ENCODE measurements at places on chromosomes 11 and 22. TPM values are rescaled to one million over a fixed set of nuclear protein-coding genes. Genes with fewer than 3 reads are reported as not detected.

Gene MCAT
- 27.8 TPM for total RNA-seq

Gene CREB3L1
- total RNA-seq = 1.6 TPM

Gene CEP164
- total RNA-seq = 12.8 TPM

Gene RRM1
- 147 TPM for total RNA-seq

Gene AGBL2
- 5.2 TPM for total RNA-seq

Gene FAM181B
- total RNA-seq = 1.1 TPM

Gene SSTR3
- 0.21 TPM for total RNA-seq

Gene PPFIBP2
- total RNA-seq = 9.4 TPM

Gene TSPAN32
- not detected for total RNA-seq

Gene MPZL3
- 0.42 TPM for total RNA-seq

Gene APOC3
- total RNA-seq = not detected

Gene DERL3
- 5.0 TPM for total RNA-seq

Gene SYTL2
- total RNA-seq = 2.0 TPM

GRCh38 chr11:112770033-112770432, 191.2 kb upstream of the NCAM1 start:
- no peak for DNase-seq

DNA sequence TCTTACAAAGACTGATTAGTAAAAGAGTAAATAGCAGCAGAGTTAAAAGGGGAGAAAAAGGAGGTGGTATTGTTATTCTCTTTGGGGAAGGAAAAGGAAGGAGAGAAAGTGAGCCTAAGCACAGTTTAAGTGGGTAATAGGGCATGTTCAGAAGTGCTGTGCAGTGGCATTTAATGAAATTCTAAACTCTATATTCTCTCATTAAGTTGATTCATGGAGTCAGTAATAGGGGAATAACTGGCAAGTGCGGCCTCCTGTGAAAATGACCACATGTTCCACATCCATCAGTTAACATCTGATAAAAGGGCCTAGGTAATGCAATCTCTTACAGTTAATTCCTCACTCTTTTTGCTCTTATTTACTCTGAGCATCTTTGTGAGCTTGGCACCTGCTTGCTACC, 516.7 kb downstream of the JRKL start:
- DNase-seq = no peak

DNA sequence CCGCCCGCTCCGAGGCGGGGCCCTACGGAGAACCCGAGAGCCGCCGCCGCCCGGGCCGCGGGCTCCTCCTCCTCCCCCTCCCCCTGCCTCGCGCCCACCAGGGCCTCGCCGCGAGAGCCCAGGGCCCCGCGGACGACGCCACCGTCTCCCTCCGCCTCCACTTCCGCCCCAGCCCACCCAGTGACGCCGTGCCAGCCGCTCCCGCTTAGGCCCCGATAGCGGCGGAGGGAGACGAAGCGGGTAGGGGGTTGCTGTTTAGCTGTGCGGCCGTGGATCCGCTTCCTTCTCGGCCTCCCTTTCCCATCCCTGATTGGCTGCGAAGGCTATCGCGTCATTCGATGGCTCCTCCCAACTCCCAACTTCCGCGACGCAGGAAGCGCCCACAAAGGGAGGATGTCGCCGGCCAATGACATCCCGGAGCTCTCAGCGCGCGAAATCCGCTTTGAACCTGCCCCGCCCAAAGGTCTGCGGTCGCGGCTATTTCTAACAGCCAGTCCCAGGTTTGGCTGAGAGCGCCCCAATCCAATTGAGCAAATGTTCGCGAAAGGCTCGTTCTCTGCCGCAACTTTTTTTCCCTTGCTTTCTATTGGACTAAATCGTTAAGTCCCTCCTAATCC, at the start of gene FAM76B:
TSS of gene FAM76B (minus strand) at position 277 of the 617 bp plus-strand sequence. CDS start 304 bp downstream, outside the sequence.
- peak; percentile 88 for DNase-seq

- no peak for DNase-seq
These were observed 68.2 kb downstream of the CASP12 start for GRCh38 chr11:104830080-104830479.

GRCh38 chr11:119567688-119568582, 145.0 kb upstream of the THY1 start:
- no peak for DNase-seq

- DNase-seq = no peak
These were observed 191.7 kb downstream of the ST3GAL4 start for GRCh38 chr11:126547161-126547560.

DNA sequence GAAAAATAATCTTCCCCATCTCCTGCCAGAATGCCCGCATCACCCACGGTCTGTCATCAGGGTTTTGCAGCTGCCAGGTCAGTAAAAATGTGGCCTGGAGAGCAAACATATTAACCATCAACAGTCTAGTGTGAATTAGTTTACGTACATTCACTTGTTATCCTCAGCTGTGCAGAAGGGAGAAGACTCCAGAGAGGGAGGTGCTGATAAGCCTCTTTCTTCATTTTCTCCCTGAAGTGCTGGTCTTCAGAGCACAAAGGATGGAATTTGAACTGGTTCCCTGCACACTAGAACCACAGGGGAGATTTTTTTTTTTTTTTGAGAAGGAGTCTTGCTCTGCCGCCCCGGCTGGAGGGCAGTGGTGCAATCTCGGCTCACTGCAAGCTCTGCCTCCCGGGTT, 8.2 kb downstream of the FGF19 start:
- no peak for DNase-seq

DNA sequence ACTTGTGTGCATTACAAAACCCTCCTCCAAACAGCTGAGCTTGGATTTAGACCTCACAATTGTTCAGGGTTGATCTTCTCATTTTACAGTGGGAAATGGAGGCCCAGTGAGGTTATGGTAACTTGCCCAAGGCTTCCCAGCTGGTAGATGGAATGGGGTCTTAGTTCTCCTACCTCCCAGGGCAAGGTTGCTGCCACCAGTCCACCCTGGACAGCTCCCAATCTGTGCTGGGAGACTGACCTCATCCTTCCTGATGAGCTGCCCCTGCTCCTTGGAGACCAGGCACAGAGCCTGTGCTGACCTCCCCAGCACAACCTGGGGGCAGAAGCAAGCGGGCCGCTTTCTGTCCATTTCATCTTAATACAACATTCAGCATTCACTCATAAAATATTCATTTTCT, 190.7 kb downstream of the ST3GAL4 start:
- no peak for DNase-seq

- no peak for DNase-seq
These were observed 80.8 kb upstream of the FSHB start for GRCh38 chr11:30149998-30150397.

DNA sequence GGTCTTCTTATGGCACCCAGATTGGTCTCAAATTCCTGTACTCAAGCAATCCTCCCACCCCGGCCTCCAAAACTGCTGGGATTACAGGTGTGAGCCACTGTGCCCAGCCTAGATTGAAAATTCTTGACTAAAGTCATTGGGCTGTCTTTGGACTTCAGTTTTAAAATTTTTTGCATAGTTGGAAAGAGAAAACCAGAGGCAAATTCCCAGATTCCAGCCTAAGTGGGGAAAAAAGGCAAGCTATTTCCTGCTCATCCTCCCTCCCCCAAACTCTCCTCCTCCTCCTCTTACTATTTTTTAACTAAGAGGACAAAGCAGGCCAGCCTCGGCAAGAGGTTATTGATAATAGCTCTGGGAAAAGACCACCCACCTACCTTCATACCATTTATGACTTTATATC, 78.6 kb upstream of the CLMP start:
- DNase-seq = no peak

- DNase-seq = no peak
These were observed 8.9 kb upstream of the EHD1 start for GRCh38 chr11:64887234-64887756.

GRCh38 chr11:18524248-18524647, 2.5 kb downstream of the TSG101 start:
- no peak for DNase-seq

DNA sequence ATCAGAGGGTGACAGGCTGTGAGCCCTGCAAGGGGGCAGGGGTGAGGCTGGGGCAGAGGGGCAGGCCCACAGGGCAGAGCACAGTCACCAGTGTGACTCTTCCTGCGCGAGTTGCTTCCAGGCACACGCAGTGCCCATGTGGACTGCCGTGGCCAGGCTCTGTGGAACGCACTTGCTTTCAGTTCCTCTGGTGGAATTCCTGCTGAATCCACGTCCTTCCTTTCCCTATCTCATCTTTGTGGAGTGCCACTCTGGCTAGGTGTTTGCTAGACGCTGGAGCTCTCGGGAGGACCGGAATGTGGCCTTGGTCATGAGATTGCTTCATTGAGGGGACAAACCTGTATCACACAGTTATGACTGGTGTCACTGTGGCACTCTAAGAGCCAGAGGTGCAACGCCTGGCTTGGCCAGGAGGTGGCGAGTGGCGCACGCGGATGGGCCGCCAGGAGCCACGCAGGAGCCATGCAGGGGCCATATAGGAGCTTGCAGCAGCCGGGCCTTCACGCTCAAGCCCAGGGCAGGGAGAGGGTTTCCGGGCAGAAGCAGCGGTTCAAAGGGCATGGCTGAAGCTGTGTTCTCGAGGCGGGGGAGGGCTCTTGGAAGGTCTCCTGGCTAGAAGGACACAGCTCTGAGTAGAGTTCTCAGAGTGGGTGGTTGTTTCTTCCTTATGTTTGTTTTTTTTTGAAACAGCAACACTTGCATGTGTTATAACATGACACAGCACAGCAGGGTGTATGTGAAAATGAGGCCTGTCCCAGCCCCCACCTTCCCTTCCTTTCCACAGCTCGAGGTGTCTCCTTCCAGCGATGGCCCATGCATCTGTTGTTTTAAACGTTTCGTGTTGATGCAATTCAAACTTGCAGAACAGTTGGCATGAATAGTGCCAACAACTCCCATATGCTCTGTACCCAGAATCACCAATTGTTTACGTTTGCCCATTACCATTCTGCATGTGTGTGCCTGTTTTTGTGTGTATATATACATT, 36.2 kb downstream of the TBC1D22A start:
- DNase-seq = peak; percentile 92

DNA sequence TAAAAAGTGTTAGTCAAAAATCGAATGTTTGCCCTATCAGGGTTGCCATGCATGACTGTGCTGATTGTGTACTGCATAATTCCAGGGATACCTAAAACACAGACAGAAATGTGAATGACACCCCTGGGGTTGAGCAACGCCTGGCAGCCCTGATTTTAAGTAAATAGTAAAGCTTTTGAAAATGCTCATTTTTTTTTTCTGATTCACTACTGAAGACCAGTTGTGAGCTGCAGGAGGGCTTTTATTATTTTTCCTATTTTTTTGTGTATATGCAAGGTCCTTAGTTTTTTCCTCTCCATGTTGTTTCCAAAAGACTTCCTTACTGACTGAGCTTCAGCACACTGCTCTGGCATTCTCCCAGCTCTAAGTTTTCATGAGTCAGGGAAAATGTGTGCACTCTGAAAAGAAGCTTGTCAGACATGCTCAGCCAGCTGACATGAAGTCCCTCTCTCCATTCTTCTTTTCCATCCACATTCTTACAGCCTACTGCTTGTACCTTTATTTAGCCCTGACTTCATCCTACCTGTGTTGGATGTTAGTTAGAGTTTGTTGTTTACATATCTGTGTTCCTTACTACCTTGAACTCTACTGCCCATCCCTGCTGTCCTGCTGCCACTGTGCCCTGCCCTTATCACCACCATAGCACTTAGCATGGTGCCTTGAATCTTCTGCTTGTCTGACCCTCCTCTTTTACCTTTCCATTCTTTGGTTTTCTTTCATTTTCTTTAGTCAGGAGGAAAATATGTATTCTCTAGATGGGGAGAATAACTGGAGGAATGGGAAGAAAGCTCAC, 79.5 kb downstream of the HORMAD2 start:
- no peak for DNase-seq

- no peak for DNase-seq
These were observed 106.1 kb downstream of the SLC1A2 start for GRCh38 chr11:35313066-35313759.

DNA sequence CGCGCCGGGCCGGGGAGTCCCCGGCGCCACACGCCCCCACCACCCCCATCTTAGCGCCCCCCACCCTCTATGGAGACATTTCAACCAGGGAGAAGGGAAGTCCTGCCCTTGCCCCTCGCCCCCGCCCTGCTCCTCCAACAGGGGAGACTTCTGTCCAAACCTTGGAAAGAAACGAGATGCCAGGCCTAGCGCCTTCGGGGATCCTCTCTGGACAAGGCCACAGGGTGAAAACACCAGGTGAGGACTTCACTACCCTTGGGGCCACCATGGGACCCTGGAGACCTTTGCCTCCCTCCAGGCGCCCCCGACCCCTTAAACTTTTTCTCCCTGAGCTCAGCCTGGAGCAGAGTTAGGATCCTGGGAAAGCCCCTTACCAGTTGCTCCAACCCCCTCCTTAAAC, 11.6 kb upstream of the NPAS4 start:
- DNase-seq = no peak

GRCh38 chr11:129694966-129695365, 120.7 kb upstream of the TMEM45B start:
- DNase-seq = no peak

DNA sequence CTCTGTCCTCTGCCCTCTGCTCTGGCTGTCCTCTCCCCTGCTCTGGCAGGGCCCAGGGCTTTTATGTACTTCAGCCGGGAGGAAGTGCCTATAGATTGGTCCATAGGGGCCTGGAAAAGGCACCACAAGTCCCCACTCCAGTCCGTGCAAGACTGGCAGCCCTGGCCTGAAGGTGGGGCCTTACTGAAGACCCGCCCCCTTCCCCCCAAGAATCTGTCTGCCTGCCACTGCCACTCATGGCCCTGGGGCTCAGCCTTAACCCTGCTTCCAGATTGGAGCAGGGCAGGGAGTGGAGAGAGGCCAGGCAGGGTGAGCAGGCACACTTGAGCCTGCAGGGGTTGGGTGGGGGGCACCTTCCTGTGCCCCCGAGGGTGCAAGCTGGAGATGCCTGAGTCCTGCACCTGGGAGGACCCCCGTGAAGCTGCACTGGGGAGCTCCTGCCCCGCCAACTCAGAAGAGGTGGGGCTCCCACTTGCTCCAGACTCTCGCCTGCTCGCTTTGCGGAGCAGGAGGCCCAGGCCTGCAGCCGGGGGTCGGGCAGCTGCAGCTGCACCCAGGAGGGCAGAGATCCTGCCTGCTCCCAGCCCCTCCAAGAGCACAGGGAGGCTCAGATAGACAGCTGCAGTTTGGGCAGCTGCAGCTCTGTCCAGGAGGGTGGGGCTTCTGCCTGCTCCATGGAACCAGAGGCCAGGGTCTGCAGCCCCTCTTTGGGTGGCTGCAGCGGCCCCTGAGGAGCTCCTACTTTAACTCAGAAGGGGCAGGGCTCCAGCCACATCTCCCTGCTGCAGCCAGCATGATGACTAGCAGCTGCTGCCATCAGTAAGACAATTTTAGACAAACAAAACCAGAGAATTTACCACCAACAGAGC, 51.0 kb upstream of the SC5D start:
- DNase-seq = peak; percentile 56

- peak; percentile 75 for DNase-seq
These were observed 37.2 kb downstream of the RPS6KA4 start for GRCh38 chr11:64396079-64396591.

GRCh38 chr11:98495601-98496000, 525.1 kb upstream of the CNTN5 start:
- no peak for DNase-seq

- no peak for DNase-seq
These were observed 36.6 kb downstream of the TMEM45B start for GRCh38 chr11:129852125-129852740.
